ENCODE measurements at places on chromosomes 16 and 17.
A peak's percentile ranks its signal among the peaks of the same experiment; 100 is the strongest.

DNA sequence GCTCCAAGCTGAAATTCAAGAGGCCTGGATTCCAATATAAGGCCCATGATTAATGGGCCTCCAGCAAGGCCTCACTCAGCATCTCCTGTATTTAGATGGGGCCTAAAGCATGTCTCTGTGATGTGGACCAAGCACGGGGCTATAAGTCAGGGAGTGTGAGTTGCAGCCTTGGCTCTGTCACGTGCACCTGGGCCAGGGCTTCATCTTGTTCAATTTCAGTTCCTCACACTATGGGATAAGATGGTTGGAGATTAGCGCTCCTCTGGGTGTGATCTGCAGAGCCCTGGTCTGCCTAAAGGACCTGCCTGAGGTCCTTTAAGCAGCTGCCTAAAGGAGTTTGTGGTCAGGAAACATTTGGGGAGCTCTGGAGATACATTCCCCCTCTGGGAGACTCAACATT, 25.2 kb downstream of the KLHL36 start:
- DNase-seq: no peak

DNA sequence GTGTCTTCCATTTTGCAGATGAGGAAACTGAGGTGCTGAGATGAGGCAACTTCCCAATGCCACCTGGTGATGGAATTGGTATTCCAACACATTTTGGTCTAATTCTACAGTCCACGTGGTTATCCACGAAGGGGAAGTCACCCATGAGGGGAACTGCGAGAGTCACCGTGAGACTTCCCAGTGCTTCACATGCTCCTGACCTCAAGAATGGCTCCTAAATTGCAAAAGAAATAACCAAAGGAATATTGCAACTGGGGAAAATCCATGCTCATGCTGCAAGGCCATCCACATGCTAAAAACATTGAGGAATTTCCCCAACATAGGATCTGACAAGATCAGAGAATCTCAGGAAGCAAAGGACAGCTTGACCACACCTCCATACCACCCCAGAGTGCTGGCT, 153.9 kb downstream of the HS3ST3B1 start:
- DNase-seq: no peak

GRCh38 chr16:16080465-16081065, 131.1 kb downstream of the ABCC1 start:
- DNase-seq: no peak

- peak; percentile 65 for DNase-seq
Observed at GRCh38 chr17:77734371-77735080, 224.0 kb upstream of the TNRC6C start.

DNA sequence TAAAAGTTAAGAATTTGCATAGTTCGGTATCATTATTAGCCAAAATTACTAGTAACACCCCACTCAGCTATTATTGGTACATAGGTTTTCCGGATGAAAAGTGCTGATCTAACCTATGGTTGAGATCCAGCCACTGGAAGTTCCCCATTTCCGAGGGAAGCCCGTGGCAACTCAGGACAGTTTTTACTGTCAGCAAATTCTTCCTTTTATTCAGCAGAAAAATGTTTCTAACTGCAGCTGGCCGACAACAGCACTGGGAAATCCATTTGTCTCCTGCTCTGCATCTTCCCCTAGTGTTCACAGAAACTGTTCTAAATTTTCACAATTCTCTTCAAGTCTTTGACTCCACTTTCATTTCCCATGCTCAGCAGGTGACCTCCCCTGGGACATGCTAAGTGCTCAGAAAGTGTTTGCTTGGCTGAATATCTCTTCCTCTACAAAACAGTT, 15.5 kb upstream of the MMD start:
- DNase-seq: no peak
